ENCODE measurements at places on chromosomes 3 and 15.

- no peak for DNase-seq
Observed at GRCh38 chr15:98230975-98231374, 270.5 kb downstream of the ARRDC4 start.

- no peak for DNase-seq
Observed at GRCh38 chr15:25732191-25732590, 130.9 kb downstream of the ATP10A start.

GRCh38 chr15:85174521-85174920 is 192.9 kb downstream of the PDE8A start:
- DNase-seq, result no peak

DNA sequence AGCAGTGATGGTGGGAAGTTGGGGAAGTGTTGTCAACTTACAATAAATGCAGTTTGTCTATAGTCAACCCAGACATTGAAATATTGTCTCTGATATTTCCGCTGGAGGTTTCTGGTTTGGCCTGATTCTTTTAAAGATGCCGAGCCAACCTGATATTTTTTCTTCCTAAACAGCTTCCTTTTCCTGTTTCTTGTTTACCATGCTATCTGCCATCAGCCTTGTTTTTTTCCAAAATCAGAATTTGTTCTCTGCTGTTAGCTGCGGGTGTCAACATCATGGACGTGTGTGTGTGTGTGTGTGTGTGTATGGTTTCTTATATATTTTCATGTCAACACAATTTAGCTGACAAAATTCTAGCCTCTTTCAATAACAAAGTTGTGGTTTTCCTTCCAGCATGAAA is 41.2 kb upstream of the XCR1 start:
- DNase-seq, result no peak

GRCh38 chr3:140006331-140006730 is 71.3 kb downstream of the CLSTN2 start:
- no peak for DNase-seq

- no peak for DNase-seq
Observed at GRCh38 chr15:78685925-78686324, 44.9 kb upstream of the CHRNB4 start.

- DNase-seq, result no peak
Observed at GRCh38 chr3:126758026-126758425, 54.0 kb downstream of the CHCHD6 start.

GRCh38 chr3:140022066-140022770 is 87.2 kb downstream of the CLSTN2 start:
- DNase-seq, result no peak

GRCh38 chr3:9846231-9846630 is 2.4 kb upstream of the RPUSD3 start:
- DNase-seq, result no peak

DNA sequence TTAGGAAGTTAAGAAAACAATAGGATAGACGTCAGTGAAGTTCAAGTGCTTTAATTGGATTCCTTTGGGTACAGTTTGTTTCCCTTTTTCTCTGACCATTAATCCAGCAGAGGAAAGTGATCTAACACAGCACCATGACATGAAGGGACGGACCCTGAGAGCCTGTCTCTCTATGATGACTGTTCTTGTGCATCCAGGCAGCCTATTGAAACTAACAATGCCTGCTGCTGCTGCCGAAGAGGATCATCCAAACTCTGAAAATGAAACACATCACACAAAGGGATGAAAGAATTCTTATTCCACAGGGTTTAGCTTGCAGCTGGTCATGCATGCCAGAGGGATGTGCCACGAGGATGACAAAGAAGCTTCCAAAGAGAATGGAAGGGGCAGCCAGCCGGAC is 75.5 kb downstream of the ZBTB20 start:
- DNase-seq, result no peak

DNA sequence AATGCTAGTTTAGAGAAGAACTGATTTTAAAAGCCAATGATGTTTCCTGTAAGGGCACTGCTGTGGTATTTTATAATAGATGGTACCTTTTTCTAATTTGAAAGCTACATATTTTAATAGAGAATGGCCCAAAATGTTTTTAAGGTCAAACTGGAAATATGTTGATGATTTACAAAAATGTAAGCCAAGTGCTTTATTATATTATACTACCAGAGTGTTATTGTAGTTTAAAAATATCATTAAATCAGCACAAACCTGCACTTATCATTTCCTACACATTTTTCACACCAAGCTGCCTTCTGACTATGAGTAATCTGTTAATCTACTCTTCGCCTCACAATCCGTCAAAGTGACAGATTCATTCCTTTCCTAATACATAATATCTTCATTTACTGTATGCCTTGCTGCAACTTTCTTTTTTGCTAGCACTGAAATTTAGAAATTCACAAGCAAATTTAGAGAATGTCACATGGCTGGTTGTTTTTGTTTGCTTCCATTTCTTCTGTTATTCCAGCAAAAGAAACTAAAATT is 126.4 kb upstream of the FAM3D start:
- DNase-seq, result no peak

- no peak for DNase-seq
Observed at GRCh38 chr15:62626903-62627302, 415.6 kb upstream of the TPM1 start.

DNA sequence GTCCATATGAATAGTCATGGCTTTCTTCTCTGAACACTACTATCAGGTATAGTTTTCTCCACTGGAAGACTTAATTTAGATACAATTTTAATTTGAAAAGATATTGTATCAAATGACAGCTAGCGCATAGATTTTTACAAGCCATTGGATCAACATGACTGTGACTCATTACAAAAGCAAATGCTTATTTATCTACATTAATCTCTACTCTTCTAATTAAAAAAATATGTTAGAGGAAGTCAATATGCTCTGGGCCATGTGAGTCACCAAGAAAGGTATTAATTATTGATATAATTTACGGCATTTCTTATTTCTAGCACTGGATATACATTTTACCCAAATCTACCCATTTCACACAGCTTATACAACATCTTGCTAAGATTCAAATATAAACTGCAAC is 800.3 kb upstream of the GBE1 start:
- no peak for DNase-seq

DNA sequence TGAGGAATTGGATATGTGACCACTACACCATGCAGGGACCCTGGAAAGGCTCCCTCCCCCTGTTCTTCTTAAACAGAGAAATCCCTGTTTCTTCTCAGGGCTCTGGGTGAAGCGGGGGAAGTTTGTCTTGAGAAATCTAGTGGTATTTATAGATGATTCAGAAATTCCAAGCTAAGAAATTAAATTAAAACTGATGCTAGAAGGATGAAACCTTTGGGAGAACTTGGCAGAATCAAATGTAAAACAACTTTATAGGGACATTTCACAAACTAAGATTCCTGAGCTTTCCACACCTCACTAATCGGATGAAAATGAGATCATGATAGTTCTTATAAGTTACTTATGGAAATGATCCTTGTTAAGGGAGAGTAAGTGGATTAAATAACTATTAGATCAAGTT is 54.2 kb downstream of the FBXL2 start:
- no peak for DNase-seq

GRCh38 chr3:134859341-134859740 is 64.3 kb downstream of the EPHB1 start:
- DNase-seq, result no peak

DNA sequence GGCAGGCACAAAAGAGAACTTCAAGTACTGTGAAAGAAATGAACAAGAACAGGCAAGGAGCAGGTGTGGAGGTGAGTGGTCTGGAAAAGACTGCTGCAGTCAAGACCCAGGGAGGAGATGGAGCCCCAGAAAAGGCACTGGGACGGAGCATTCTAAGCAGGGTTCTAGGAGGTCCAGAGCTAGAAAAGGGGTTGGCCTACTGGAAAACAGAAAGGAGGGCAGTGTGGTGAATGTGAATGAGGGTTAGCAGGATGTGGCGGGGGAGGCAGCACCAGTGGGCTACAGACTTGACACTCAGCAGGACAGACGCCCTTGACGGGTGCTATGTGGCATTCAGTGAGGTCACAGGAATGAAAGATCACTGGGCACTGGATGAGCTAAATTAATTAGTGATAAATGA is 75.7 kb downstream of the SENP2 start:
- no peak for DNase-seq

GRCh38 chr3:133934073-133934970 is 38.6 kb upstream of the RAB6B start:
- DNase-seq, result no peak

DNA sequence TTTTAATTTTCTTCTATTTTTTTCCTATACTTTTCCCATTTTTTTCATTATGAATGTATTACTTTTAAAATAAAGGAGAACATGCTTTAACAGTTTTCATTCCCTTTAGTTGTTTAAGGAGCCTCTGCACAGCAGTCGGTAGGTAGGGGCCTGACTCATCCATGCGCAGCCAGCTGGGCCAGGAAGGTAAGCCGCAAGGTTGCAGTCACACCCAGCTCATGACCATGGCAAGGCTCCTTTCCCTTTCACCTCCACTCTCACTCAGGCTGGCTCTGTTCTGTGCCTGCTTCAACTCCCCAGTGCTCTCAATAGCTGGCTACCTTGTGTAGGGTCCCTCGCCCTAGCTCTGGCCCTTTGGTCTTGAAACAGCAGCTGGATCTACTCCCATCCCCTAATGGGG is 17.4 kb upstream of the ANKRD34C start:
- DNase-seq, result no peak
